ENCODE measurements at places on chromosomes 4 and X.

DNA sequence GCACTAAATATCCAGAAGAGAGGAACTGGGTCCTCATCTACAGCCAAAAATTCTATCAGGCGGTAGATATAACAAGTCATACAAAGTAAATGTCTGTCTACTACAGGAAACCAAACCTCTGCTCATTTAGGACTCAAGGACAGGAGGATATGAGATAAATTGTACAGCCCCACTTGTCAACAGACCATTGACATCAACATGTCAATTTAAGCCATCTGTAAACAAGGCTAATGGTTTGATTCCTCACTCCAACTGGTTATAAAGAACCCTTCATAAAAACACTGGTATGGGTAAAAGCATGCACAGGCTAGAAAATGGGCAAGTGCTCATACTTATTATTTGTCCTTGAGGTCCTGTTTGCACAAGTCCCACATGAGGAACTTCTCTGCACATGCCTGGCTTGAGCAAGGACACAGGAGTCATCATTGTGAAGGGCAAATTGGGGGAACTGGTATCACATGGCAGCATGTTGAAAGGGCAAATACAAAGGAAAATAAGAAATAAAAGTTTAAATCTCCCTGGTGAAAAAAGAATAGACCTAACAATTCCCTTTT lies 13.2 kb downstream of the RTL8B start:
- no peak for DNase-seq

GRCh38 chrX:107721318-107721717 lies 54.3 kb downstream of the TSC22D3 start:
- DNase-seq, result no peak

GRCh38 chr4:47654972-47655693 lies 170.1 kb downstream of the ATP10D start:
- DNase-seq, result no peak

DNA sequence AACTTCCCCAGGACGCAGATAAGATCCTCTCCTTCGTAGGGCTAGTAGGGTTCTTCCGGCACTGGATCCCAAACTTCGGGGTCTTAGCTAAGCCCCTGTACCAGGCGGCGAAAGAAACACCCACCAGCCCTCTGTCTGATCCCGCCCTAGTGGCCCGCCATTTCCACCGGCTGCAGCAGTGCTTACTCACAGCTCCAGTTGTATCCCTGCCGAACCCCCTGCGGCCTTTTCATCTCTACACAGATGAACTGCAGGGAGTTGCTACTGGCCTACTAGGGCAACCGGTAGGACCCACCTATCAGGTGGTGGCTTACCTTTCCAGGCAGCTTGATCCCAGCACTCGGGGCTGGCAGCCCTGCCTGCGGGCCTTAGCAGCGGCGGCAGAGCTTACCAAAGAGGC lies 961.2 kb downstream of the RPA4 start:
- no peak for DNase-seq

- no peak for DNase-seq
Measured at GRCh38 chr4:138236037-138236436, 6.1 kb downstream of the SLC7A11 start.

GRCh38 chrX:133892337-133892736 lies 93.1 kb downstream of the GPC3 start:
- no peak for DNase-seq

GRCh38 chr4:28269426-28269825 lies 1408.8 kb downstream of the STIM2 start:
- DNase-seq, result no peak

GRCh38 chrX:115960440-115961084 lies 210.0 kb upstream of the AGTR2 start:
- DNase-seq, result no peak

GRCh38 chrX:38175139-38175538 lies 45.5 kb downstream of the SRPX start:
- no peak for DNase-seq

GRCh38 chr4:102807345-102807744 lies 20.0 kb downstream of the UBE2D3 start:
- DNase-seq, result no peak

- no peak for DNase-seq
Measured at GRCh38 chr4:6607368-6608055, 32.5 kb downstream of the MAN2B2 start.

DNA sequence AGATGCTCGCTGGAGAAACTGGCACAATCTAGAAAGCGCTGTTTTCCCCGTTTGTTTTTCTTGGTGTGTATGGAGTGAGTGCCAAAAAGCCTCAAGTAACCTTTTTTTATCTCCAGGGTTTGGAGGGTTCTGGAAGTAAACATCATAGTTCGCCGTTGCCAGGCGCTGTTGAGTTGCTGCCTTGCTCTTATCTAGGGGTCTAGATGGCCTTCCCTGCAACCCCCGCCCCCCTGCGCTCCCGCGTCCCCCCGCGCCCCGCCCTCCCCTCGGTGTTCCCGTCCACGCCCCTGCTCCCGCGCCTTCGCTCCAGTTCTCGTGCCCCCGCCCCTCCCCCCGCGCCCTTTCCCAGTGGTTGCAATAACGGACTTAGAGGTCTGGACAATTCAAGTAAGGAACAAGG lies 555 bp upstream of the GCNA start:
- no peak for DNase-seq

DNA sequence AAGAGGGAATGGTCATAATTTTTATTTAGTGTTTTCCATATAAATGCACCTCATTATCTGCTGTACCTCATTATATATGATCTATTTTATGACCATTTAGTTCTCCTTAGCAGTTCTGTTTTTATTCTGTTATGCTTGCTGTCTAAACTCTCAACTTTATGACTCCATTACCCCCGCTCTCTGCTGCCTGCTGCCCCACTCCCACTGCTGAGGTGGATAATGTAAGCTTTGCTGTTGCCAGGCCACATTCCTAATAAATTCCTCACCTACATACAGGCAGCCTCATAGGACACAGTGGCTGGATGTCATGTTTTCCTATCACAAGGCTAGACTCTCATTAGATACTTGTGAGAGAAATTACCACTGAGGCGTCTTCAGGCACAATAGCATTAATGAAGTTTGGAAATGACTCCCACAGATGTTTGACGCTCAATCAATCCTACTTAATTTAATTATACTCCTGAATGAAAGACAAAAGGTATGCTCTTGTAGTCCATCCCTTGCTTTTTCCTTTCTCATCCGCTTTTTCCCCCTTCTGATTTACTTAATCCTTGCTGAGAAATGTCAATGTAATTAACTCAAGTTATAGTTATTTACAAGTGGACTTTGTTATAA lies 497.5 kb upstream of the IGFBP7 start:
- no peak for DNase-seq

GRCh38 chr4:85751866-85752265 lies 276.9 kb downstream of the ARHGAP24 start:
- DNase-seq, result no peak

DNA sequence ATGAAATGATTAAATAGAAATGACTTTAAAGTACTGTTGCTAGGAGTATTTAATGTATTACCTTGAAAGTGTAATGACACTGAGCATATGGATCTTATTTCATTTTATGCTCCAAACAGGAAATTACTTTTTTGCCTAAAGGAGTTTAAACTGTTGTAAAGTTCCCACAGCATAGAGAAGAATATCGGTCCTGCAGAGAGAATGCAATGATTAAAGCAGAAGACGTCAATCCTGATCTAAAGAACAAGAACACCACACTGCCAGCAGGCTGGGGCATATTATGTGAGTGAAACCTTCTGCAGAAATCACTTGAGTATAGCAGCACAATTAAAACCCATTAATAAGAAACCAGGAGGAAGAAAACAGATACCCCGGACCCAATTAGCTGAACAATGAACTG lies 72.8 kb upstream of the CAMK2D start:
- DNase-seq, result no peak

- no peak for DNase-seq
Measured at GRCh38 chr4:47837908-47838294, at the start of gene CORIN. Gene CORIN, minus strand, starts transcription at chr4:47838067. Its CDS starts 118 bp downstream, at chr4:47837949.

- DNase-seq, result no peak
Measured at GRCh38 chrX:129653971-129654651, 645 bp downstream of the APLN start.

- no peak for DNase-seq
Measured at GRCh38 chr4:169428376-169428775, 157.6 kb upstream of the SH3RF1 start.

DNA sequence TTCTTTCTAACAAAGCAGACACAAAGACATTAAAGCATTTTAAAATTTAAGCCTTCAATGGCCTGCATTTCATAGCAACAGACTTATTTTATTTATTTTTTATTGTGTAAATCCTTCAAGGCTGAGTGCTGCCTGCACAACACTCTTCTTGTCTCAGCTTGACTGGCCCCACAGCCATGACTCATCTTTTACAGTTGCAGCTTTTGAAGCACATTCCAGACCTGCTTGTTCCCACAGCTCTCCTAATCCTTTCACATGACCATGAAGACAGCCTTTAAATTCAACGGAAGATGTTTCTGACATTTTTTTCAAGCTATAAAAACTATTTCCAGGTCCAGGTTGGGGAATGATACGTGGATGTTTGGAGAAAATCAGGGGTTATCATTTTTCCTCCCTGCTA lies 276.9 kb upstream of the TACR3 start:
- no peak for DNase-seq

All from activated effector memory CD4-positive, alpha-beta T cell treated with Interleukin-2 at 50 U/mL for 16 hours (primary cell).